NB4 (cell line): ENCODE measurements at places on chromosomes 16 and 17.
A peak's percentile ranks its signal among the peaks of the same experiment; 100 is the strongest.

DNA sequence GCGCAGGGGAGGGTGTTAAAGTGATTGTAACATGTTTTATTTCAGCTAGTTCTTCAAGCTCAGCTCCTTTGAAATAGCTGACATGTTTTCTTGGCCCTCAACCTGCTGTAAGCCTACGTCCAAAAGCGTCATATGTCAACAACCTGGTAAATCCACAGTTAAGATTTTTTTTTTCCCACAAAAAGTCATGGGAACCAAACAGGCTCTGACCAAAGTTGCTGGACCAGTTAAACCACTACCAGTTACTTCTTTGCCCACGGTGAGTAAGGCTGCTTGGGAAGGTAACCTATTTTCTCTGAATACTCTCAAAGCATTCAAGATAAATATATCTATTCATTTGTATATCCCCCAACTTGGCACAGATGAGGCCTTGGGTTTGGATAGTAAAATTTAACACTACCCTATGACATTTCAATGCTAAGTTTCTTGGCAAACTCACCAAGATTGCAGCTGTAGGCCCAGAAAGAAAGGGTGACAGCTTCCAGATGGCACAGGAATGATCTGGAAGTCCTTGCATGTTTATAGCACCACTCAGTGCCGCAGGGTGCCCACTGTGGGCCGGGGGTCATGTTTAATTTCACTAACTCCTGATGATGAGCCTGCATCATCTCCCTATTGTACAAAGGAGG lies 166.2 kb downstream of the XYLT1 start:
- no peak for DNase-seq

GRCh38 chr17:64096037-64096436 lies 33.9 kb downstream of the ERN1 start:
- no peak for DNase-seq

- DNase-seq: no peak
Observed at GRCh38 chr16:89035669-89036570, 57.7 kb upstream of the ACSF3 start.

- DNase-seq: no peak
Observed at GRCh38 chr17:28119046-28119445, 76.6 kb downstream of the NLK start.

GRCh38 chr17:80415626-80416137 lies 715 bp downstream of the ENDOV start:
- DNase-seq: no peak

DNA sequence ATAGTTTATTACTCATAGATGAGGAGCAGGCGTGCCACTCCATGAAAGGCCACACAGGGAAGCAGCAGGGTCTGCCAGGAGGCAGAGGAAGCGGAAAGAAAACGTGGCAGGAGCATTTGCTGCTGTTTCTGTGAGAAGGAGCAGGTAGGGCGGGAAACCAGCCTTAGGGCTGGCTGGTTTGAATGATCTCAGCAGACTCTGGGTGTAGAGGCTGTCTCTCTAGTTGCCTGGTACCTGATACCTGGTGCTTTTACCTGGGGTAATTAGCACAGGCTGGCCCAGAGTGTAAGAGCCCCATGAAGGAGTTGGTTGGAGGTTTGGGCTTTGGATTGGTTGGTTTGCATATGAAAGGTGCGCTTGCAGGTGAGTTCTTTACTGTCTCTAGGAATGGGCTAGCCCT lies 205.0 kb upstream of the CACNG3 start:
- DNase-seq: no peak

GRCh38 chr16:3863587-3863986 lies 16.9 kb downstream of the CREBBP start:
- DNase-seq: no peak

DNA sequence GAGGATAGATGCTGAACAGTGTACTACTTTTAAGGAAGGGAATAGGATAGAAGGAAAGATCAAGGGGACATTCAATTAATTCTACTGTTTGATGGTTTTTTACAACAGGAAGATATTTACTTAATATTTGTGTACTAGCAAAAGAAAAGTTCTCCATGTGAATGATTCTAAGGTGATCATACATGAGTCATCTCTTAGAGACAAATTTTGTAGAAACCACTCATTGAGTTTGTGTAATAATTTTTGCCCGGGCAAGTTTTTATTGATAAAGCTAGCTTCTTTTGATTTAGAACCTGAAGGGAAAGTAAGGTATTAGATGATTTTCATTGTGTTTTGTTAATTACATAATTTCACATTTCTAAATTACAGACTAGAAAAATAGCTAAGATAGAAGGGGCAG lies 172.8 kb upstream of the PSMD7 start:
- DNase-seq: no peak

DNA sequence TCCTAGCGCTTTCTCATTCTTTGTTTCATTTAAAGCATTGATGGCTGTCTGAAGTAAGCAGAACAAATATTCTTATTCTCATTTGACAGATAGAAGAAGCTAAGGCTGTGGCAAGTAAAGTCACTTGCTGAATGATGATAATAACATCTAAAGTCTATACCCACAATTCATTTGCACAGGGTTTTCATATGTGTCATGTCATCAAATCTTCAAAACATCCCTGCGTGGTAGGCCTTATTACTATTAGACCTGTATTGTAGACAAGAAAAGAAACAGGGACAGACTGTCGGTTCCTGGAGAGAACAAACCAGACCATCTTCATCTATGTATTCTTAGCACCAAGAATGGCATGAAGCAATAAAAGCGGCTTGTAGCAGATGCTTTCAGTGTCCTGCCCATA lies 85.9 kb downstream of the ASIC2 start:
- no peak for DNase-seq

DNA sequence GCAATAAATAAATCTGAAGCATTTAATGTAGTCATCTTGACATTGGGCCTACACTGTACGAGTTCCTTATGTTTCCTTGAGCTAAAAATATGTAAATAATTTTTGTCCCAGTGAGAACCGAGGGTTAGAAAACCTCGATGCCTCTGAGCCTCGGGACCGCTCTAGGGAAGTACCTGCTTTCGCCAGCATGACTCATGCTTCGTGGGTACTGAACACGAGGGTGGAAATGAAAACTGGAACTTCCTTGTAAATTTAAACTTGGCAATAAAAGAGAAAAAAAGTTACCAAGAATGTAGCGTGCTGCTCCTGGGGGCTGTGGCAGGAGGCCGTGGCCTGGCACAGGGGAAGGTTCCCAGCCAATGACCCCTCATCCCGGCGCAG lies 74.1 kb downstream of the SOCS1 start:
- peak; percentile 61 for DNase-seq

GRCh38 chr16:80527297-80527696 lies 13.5 kb upstream of the DYNLRB2 start:
- DNase-seq: peak; percentile 66

- DNase-seq: no peak
Observed at GRCh38 chr17:63993368-63993985, 4.7 kb upstream of the PRR29 start.

- no peak for DNase-seq
Observed at GRCh38 chr17:17886726-17887125, 49.9 kb upstream of the SREBF1 start.

GRCh38 chr17:28372945-28373274 lies 1.4 kb downstream of the SARM1 start:
- DNase-seq: no peak

- DNase-seq: no peak
Observed at GRCh38 chr16:63175313-63175712, 1139.1 kb upstream of the CDH8 start.

- DNase-seq: no peak
Observed at GRCh38 chr16:10877472-10877946, 507 bp downstream of the CIITA start.

- DNase-seq: no peak
Observed at GRCh38 chr17:77343031-77343800, 202.4 kb downstream of the SEC14L1 start.

DNA sequence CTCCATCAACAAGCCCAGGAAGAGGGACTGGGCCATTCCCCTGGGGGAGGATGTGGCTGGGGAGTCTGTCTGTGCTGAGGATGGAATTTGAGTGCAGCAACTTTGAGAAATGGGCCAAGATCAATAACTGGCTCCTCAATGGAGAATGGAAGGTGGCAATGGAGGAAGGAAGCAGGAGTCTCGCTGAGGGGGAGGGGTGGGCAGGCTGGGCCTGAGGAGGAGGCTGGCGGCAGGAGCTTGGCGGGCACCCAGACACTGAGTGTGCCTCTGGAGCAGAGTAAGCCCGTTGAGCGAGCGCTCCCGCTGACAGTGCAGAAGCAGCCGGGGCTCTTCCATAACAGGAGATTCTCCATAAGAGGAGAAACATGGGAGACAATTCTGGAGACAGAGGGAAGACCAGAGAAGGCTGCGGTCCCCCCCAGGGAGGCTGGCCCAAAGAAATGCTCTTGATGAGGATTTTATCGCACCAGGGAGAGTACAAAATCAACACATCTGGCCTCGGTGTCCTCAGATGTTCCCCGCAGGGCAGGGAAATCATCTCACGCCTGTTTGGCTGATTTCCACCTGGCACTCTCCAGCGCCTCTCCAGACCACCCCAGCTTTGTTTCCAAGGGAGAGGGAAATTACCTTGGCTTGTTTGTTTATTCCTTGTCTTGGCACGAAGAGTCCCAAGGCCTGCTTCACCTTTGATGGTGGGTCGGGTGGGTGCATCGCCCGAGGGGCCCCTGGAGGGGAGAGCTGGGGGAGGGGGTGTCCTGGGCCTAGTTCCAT lies 2.8 kb upstream of the MMP15 start:
- DNase-seq: no peak

DNA sequence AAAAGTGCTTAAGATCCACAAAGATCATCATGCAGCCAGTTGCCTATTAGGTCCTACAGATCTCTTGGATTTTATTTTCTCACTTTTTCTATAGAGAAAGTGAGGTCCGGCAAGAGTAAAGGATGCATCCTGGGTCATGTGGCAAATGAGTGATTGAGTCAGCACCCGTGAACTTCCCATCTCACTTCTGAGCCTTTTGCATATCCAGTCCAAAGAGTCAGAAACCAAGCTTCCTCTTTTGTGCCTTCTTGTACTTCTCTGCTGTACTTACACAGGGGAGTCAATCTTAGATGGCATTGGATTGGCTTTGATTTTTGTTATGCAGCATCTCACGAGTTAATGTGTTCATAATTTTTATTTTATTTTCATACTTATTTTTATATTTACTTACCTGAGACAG lies 114.2 kb upstream of the IRX5 start:
- peak; percentile 77 for DNase-seq

DNA sequence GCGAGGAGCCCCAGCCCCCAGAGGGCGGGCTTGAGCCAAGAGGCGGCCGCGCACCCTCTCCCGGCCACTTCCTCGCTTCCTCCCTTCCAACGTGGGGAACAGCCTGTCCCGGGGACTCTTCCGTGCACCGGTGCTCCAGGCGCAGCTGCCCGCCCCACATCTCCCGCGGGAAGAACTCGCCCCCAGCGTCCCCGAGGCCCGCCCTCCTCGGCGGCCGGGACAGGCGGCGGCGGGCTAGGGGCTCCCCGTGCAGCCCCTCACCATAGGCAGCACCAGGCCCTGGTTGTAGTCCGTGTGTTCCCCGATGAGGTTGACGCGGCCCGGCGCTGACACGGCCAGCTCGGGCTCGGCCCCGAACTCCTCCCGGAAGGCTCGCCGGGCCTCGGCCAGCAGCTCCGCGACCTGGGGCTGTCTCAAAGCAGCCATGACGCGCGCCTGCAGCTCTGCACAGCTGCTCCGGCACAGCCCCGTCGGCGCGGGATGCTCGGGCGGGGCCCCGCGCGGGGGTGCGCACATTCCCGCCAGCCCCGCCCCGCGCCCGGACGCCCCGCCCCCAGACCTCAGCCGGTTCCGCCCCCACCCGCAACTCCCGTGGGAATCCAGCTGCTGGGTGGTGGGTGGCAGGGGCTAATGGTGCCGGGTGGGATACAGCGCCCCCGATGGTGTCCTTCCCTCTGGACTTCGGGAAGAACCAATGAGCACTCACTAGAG lies at the start of gene GALK1:
TSS of gene GALK1 (minus strand) at position 482 of the 711 bp plus-strand sequence. CDS start at position 426, 56 bp downstream.
- DNase-seq: peak; percentile 86

DNA sequence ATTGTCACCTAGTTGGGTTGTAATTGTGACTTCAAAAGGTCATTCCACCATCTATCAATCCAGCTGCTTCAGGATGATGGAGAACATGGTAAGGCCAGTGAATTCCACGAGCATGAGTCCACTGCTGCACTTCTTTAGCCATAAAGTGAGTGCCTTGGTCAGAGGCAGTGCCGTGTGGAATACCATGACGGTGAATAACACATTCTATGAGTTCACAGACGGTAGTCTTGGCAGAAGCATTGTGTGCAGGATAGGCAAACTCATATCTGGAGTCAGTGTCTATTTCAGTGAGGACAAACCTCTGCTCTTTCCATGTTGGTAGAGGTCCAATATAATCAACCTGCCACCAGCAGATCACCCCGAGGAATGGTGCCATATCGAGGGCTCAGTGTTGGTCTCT lies 650.9 kb downstream of the KCNJ2 start:
- DNase-seq: no peak

- DNase-seq: peak; percentile 96
Observed at GRCh38 chr17:56985371-56986162, 7.6 kb downstream of the SCPEP1 start.

DNA sequence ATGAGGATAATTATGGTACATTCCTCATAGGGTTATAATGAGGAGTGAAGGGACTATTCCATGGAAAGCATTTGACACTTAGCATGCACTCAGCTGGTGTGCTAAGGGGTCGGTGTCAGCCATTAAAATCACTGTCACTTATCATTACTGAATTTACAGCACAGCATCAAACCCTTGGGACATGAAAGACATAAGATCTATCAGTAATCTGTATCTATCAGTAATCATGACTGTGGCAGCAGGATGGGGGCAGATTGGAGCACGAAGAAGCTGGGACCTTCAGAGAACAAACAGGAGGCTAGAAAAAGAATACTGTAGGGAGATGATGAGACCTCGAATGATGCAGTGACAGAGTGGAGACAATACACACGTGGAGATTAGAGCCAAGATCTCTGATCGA lies 73.5 kb upstream of the CLEC3A start:
- DNase-seq: no peak

- DNase-seq: no peak
Observed at GRCh38 chr17:15456972-15457722, 10.3 kb downstream of the CDRT4 start.

- DNase-seq: no peak
Observed at GRCh38 chr17:72244494-72244893, 123.7 kb downstream of the SOX9 start.

GRCh38 chr17:9123594-9124553 lies 102.6 kb downstream of the NTN1 start:
- no peak for DNase-seq

- DNase-seq: no peak
Observed at GRCh38 chr16:85521552-85522307, 91.4 kb upstream of the GSE1 start.

- no peak for DNase-seq
Observed at GRCh38 chr16:3075523-3075915, 10.1 kb downstream of the IL32 start.
